ENCODE measurements at places on chromosomes 3 and 15.

- DNase-seq, result no peak
These were observed 319.8 kb downstream of the DOCK3 start for GRCh38 chr3:50994537-50994936.

DNA sequence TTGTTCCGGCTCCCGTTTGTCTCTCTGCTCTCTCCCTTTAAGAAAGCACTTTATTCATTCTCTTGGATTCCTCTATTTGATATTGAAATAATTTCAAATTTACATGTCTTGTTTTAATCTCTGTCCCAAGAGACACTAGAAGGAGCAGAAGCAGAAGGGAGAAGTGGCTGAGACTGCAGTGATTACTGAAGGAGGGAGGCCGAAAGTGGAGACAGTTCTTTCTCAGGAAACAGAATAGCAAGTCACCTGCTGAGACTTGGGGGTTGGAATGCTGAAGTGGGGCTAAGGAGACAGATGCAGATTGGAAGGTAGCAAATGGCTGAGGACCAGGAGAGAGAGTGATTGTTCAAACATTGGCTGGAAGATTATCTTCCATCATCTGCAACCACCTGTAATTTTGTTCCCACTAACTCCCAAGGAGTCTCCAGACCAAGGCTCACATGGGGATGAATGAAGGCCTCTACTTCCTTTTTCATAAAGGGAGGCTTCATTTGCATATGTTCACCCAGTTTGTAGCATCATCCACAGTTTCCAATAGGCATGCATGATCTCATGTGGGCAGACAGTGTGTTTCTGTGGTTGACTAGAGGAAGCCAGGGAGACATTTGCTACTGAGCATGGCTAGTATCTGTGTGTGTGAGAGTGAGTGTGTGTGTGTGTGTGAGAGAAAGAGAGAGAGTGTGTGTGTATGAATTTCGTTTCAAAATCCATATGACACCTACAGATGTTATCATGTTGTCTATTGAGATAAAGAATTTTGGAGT lies 24.0 kb downstream of the LTF start:
- no peak for DNase-seq

DNA sequence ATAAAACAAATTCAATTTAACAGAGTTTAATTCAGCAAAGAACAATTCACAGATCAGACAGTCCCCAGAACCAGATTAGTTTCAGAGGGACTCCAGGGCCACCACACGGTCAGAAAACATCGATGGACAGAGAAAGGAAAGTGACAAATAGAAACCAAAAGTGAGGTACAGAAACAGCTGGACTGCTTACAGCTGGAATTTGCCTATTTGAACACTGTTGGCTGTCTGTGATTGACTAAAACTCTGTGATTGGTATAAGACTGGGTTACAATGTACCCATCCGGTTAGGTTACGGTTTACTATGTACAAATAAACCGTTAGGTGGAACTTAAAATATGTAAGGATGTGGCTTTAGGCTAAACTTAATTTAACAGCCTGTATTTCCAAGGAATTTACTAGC lies 30.3 kb downstream of the MOBP start:
- no peak for DNase-seq

GRCh38 chr15:95417761-95418160 lies 912.7 kb upstream of the NR2F2 start:
- no peak for DNase-seq

GRCh38 chr3:126419886-126420786 lies 25.4 kb downstream of the CFAP100 start:
- no peak for DNase-seq

DNA sequence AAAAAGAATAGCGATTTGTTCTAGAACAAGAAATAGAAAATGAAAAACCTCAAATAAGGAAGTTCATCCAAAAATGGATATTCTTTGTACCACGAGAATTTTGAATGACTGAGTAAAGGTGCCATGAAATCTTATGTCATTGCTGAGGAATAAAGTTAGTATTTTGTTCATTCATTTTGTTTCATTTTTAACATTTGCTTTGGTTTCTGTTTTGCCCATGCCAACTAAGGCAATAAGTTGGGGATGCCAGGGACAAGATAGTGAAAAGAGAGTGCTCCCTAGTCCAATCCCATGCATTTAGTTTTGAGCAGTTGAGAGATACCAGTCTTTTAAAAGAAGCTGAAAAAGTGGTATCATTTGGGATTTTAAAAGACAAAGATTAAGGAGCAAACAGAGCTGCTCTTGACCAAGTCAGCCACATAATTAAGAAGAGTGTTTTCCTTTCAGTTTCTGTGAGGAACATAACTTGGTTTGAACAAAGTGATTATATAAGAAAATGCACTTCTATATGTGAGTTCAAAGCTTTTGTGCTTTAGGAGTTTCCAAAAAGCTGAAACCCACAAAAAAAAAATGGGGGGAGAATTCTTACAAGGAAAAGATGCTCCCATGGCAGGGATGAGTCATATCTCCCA lies 201.4 kb downstream of the PLOD2 start:
- no peak for DNase-seq

DNA sequence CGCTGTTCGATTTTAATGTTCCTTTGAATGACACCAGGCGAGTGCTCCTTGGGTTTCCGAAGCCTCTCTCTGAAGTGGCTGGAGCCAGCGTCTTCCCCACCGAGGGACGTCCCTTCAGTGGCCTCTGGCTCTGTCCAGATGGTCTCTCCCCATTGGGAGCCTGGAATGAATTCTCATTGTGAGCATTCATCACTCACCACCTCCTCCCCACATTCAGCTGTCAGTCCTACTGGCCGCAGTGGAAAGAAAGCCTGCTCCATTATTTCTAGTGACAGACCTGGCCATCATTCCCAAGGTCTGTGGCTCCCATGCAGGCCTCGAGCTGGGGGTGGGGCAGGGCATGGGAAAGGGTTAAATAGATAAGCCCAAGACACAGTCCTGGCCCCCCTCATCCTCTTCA lies 35.2 kb downstream of the ZNF710 start:
- DNase-seq, result no peak

- no peak for DNase-seq
These were observed 145.8 kb upstream of the THRB start for GRCh38 chr3:24640330-24640877.

DNA sequence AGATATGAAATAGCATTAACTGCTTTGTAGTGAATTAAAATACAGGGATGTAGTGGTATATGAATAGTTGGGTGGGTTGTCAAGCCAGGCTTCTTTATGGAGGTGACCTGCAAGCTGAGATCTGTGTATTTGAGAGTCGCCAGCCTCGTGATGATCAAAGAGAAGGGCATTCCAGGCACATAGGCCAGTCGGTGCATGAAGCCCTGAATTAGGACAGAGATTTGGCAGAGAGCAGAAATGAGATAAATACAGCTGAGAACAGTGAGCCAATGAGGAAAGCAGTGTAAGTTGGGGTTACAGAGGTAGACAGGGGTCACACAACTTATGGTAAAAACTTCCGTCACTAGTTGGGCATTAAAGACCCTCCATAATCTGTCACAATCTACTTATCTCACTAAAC lies 641.9 kb downstream of the OTOL1 start:
- no peak for DNase-seq

- DNase-seq, result no peak
These were observed 1239.2 kb downstream of the NSUN3 start for GRCh38 chr3:95302044-95302443.

DNA sequence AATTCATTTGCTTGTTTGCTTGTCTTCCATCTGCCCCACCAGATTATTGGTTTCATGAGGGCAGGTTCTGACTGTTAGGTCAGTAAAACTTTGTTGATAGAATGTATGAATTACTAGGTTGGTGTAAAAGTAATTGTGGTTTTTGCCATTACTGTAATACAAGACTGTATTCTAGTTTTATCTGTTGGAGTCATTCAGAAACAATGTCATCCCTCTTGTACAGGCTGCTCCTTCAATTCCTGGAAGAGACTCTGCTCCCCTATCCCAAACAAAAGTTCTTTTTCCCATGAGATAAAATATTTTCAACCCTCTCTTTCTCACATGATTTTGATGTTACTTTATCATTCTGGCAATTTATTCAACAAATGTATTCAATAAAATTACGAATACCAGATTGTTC lies 115.0 kb downstream of the CHST2 start:
- DNase-seq, result no peak

- no peak for DNase-seq
These were observed 767 bp downstream of the GLT8D1 start for GRCh38 chr3:52704611-52705437.

DNA sequence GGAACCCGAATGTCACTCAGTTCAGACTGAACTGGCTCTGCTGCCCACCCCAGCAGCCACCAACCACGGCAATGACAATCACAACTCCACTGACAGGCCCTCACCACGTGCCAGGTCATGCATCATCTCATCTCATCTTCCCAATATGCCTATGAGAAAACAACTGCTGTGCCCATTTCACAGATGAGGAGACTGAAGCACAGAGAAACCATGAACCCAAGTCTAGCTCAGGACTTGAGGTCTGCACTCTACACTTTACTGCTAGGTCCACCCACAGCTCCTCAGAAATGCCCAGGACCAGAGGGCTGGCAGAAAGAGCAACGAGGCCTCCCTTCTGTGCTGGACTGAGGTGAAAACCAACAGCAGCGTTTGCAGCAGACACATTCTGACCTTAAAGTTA lies 99.2 kb upstream of the LINGO1 start:
- DNase-seq, result no peak

DNA sequence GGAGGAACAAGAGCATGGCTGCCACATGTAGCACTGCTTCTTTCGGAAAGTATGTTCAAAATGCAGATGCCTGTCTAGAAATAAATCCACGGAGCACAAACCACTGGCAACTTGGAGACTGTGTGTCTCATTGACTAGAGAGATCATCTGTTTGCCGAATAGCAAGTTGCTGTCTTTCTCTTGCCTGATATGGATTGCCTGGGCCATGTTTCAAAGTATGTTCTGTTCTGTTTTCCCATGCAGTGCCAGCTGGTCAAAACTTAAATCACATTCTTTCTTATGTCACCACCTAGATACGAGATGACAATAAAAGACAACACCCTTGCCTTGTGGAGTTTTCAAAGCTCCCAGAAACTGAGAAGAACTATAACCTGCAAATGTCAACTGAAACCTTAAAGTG lies 318.9 kb downstream of the RYR3 start:
- no peak for DNase-seq

Data from stimulated activated CD8-positive, alpha-beta memory T cell treated with anti-CD3 and anti-CD28 coated beads, Interleukin-7, amount 100 ng/mL, for 1 hour (primary cell).